AML-193 (cell line): ENCODE measurements at places on chromosomes 3 and 15.
A peak's percentile ranks its signal among the peaks of the same experiment; 100 is the strongest.

DNA sequence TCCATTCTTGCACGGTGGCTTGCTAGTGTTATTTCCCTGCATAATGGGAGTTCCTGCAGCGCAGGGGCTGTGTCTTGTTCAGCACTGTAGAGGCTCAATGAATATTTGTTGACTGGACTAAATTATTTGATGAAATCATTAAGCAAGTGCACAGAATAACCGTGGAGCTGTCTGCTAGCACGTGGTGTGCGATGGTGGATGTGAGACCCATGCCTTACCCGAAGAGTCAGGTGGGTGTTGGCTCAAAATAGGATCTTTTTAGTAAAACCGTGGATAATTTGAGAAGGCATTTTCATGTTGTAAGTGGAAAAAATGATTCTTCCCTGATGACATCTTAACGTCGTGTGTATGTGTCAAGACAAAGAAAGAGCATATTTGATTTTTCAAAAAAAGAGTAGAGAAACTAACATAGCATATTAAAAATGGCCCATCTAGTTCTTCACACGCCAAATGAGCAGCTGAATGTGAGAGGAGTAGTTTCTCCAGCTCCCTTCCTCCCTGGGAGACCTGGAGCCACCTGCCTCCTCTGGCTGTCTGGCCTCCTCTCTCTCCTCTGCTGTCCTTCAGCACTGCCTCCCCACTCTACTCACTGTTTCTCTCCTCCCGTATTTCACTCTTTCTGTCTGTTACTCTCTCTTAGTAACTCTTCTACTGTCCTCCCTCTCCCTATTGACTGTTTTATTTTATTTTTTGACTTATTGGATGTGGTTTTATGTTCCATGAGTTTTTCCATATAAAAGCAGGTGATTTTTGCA is 6.3 kb downstream of the FAM81A start:
- no peak for DNase-seq

- DNase-seq: no peak
These were observed 63.3 kb downstream of the RAD18 start for GRCh38 chr3:8899876-8900460.

DNA sequence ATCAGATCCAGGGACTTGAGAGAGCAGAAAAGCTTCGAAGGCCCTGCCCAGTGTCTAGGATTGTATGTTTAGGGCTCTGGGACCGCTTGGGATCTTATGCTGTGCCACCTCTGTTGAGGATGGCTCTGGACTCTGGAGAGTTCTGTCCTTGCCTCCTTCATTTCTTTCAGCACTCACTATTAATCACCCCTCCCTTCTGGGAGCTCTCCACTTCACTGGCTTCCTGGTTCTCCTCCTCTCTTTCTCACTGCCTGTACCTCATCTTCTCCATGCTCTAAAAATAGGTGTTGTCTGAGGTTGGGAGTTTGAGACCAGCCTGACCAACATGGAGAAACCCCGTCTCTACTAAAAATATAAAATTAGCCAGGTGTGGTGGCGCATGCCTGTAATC is 17.3 kb downstream of the MAPKBP1 start:
- no peak for DNase-seq

DNA sequence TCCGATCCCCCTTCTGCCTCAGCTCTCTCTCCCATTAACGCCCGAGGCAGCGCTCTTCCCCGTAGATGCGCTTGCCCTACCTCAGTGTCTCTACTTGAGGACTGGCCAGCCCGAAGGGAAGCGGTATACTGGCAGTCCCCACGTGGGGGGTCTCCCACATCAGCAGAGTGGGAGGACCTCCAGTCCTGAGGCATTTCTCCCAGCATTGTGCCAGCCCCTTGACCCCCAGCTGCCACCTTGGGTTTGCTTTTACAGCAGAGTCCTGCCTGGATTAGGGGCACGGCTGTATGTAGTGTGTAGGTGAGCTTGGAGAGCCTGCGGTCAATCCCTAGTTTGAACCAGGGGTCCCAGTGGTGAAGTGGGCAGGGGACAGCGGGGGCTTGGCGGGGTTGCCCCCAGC is 767 bp downstream of the SEMA3F start:
- no peak for DNase-seq

DNA sequence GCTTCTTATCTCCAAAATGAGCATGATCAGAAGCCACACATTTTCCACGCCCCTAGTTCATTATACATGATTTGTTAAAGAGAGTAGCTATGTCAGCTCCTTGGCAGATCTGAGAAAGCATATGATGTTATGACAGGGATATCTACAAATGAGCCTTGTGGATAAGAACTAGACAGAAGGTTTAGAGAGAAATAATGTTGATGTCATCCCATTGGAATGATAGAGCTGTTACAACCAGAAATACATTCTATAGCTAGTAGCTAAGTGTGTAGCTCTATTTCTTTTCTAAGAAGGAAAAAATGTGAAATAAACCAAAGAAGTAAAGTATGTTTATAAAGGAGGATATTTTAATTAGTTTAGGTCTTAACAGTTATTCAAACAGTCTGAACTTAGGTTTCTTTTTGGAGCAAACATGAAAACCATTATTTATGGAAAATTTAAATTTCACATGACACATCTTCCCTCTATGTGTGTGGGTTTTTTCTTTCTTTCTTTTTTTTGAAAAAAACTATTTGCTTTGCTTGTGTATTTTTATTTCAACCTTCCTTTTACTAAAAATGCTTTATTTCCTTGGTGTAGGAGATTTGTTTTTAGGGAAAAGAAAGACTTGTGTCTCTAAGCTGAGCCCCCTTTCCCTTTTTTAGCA is 167.7 kb downstream of the GHSR start:
- DNase-seq: no peak

GRCh38 chr3:152416808-152417580 is 148.3 kb downstream of the MBNL1 start:
- DNase-seq: no peak

- DNase-seq: no peak
These were observed 24.3 kb downstream of the HERC1 start for GRCh38 chr15:63809452-63809851.

DNA sequence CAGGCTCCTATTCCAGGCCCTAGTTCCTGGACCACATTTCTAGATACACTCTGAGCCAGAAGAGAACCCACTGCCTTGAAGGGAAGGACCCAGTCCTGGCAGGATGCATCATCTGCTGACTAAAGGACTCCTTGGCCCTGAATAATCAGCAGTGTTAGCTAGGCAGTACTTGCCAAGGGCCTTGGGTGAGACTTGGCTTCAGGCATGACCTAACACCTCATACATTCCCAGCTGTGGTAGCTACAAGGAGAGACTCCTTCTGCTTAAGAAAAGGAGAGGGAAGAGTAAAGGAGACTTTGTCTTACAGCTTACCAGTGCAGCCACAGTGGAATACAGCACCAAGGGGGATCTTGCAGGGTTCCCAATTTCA is 26.4 kb downstream of the PEAK1 start:
- DNase-seq: no peak

DNA sequence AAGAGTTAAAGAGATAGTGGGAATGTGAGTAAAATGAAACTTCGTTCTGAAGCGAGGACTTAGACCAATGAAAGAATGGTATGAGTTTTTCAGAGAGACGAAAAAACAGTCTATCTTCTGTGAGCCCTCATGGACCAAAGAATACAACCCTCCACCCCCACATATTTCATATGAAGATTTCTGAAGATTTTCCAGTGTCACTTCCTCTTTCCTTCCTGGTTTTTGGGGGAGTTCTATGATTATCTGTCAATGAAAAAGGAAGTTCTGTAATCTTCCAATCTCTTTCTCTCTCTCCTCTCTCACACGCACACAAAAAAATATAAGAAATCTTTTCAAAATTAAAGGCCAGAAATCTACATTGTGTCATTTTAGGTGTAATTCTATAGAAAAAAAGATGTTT is 27.7 kb downstream of the CMSS1 start:
- peak; percentile 55 for DNase-seq

DNA sequence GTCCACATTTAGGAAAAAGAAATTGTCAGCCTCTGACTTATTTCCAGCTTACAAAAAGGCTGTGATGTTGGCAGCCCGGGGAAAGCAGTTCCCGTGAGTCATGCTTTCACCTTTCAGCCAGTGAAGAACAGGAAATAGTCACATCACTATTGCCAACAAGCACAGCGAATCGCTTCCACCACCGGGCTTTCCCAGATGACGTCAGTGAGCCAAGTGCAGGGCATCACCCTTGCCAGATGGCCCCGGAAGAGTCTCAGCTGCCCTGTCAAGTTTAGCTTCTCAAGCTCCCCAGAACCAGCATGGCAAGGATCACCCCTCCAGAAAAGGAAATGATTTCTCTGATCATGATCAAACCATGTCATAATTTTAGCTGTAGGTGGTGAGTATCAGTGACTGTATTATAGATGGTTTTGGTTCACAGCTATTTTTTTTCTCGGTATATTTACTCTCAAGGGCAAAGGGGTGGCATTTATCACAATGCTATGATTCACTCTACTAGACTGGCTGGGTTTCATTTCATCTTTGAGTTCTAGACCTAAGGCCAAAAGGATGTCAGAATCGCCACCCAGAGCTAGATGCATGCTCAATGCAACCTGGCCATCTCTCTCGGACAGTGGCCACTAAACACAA is 32.9 kb downstream of the B3GNT5 start:
- peak; percentile 95 for DNase-seq

GRCh38 chr3:11944052-11944673 is 60.0 kb upstream of the SYN2 start:
- no peak for DNase-seq

GRCh38 chr3:51391566-51392354 is 675 bp downstream of the RBM15B start:
- DNase-seq: no peak

DNA sequence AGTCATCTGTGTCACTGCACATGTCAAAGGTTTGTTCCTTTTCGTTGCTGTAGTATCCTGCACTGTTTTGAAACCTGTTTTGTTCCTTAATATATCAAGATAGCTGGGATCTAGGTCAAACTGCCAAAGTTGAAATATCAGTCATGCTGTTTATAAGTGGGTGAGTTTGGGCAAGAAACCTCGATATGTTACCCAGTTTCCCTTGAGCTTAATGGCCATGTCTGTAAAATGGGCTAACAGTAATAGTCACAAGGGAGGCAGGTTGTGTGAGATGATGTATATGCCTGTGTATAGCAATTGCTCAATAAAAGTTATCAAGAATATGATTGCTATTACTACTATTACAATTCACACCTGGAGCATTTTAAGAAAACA is 57.1 kb downstream of the BHLHE40 start:
- no peak for DNase-seq

- no peak for DNase-seq
These were observed 103.6 kb downstream of the DAPK2 start for GRCh38 chr15:63942486-63943365.

GRCh38 chr3:68751888-68752287 is 180.5 kb downstream of the TAFA4 start:
- no peak for DNase-seq

DNA sequence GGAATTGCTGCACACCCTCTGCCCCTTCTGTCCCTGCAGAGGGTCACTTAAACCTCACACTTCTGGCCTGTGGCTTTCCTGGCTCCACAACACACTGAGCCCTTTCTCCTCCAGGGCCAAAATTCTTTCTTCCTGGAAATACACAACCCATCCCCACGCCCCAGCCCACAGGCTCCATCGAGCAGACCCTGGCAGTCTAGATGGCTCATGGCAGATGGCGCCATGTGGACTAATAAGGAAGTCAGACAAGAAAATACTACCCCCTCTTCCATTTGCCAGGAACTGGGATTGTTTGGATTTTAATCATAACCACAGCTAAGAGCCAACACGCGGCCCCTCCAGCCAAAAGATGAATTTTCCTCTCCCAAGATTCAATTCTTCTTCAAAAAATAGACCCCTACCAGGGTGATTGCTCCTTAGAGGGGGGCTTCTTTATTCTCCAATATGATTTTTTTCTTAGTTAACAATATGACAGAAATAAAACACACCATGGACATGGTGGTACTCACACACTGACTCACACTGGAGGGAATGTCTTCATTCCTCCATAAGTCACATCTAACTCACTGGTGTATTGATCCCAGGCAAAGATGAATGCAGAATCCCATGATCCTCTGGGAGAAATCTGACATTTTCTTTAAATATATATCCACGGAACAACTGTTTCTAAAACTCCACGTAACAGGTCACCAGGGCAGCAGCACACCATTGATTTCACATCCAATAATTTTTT is 111.5 kb downstream of the NTRK3 start:
- DNase-seq: no peak

DNA sequence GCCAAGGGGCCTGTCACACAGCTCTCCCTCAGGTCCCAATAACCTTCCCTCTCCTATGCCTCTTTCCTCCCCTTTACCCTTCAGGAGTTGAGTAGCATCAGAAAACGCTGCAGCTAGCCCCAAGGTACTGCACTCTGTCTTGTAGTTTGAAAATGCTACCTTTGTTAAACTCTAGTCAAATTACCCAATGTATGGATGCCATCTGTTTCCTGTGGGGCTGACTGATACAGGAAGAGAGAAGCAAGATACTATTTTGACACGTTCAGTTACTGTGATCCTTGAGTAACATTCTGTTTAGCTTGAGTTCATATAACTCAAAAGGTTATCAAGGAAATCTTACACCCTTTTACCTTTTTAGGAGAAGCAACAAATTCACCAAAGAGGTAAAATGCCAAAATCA is 493.1 kb downstream of the FHIT start:
- DNase-seq: peak; percentile 98

GRCh38 chr3:182713743-182714517 is 79.4 kb upstream of the ATP11B start:
- peak; percentile 89 for DNase-seq

DNA sequence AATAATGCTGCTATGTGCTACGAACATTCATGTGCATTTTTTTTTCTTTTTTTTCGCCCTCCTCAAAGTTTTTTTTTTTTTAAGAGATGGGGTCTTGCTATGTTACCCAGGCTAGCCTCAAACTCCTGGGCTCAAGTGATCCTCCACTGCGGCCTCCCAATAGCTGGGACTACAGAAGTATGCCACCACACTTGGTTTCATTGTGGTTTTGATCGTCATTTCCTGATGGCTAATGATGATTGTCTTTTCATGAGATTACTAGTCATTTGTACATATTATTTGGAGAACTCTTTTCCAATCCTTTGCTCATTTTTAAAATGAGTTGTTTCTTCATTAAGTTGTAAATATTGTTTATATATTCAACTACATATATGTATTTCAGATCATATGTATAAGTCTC is 48.8 kb downstream of the FBXO22 start:
- no peak for DNase-seq

DNA sequence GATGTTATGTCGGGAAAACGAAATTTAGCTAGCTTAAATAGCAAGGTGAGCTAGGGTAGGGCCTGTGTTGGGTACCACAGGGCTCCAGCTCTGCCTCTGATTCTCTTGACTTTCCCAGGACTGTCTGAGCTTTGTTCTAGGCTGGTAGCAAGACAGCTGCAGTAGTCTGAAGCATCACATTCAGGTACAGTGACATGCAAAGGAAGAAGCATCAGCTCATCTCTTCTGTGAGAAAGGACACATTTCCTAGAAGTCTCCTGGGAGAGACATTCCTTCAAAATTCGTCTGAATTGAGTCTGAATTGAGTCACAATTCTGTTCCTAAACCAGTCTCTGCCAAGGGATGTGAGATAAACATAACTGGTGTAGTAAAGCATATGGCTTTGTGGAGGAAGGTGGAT is 8.5 kb upstream of the UBXN7 start:
- no peak for DNase-seq

GRCh38 chr15:32671339-32672325 is 30.1 kb downstream of the SCG5 start:
- DNase-seq: no peak
